ENCODE measurements at places on chromosomes 5 and 9.

DNA sequence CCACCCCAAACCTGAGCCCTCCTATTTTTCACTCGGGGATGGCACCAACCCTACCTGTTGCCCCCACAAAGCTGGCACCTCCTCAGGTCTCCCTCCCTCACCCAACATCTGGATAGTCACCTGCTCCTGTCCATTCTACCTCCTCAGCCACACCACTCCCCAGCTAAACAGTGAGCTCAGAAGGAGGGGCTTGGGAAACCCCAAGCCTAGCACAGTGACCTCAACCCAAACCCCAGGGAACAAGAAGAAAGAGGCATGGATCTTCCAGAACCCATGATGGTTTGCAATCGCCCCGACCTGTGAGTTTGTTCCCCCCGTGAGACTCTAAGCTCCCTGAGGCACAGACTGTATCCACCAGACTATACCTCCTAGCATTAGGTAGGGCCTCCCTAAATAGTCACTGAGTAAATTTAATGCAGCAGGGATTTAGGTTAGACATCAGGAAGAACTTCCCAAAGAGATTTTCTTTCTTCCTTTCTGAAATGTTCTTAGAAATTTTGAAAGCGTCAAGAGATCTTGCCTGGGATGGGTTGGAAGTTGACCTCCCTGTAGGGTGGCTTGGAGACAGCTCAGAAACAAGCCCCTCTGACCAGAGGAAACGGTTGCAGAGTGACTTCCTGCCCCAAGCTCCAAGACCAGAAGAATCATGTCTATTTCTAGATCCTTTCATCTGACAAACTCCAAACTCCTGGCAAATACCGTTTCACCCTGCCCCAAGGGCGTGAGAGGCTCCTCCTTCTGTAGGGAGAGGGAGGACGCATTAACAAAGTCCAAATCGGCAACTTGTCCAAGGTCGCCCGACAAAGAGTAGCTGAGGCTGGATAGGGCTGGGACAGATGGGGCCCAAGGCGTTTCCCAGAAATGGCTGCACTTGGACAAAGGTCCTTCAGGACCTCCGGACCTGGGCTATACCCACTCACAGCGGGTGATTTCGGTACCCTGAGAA is 4.1 kb downstream of the FIBCD1 start:
- DNase-seq: no peak

GRCh38 chr9:74555565-74555964 is 58.4 kb downstream of the RORB start:
- no peak for DNase-seq

DNA sequence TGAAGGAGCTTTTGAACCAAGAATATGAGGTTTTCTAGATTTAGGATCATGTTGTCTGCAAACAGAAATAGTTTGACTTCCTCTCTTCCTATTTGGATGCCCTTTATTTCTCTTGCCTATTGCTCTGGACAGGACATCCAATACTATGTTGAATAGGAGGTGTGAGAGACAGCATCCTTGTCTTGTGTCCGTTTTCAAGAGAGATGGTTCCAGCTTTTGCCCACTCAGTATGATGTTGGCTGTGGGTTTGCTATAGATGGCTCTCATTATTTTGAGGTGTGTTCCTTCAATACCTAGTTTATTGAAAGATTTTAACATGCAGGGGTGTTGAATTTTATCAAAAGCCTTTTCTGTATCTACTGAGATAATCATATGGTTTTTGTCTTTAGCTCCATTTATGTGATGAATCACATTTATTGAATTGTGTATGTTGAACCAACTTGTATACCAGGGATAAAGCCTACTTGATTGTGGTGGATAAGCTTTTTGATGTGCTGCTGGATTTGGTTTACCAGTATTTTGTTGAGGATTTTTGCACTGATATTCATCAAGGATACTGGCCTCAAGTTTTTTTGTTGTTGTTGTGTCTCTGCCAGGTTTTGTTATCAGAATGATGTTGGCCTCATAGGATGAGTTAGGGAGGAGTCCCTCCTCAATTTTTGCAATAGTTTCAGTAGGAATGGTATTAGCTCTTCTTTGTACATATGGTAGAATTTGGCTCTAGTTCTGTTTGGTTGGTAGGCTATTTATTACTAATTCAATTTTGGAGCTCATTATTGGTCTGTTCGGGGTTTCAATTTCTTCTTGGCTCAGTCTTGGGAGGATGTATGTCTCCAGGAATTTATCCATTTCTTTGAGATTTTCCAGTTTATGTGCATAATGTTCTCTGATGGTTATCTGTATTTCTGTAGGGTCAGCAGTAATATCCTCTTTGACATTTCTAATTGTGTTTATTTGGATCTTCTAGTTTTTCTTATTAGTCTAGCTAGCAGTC is 41.2 kb upstream of the IFNE start:
- DNase-seq: no peak

DNA sequence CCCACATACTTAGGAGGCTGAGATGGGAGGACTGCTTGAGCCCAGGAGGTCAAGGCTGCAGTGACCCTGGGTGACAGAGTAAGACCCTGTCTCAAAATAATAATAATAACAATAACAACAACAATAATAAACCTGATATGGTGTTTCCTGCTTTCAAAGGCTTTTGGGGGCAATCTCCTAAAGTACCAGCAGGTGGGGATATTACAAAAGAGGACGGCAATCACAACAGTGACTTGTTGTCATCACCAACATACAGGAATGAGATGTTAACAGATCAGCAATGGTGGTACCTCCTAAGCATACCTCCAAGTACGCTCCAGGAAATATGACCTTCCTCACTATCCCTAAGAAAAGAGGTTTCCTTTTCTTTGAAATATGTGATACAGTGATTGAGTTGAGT is 91.1 kb upstream of the RNF180 start:
- no peak for DNase-seq

DNA sequence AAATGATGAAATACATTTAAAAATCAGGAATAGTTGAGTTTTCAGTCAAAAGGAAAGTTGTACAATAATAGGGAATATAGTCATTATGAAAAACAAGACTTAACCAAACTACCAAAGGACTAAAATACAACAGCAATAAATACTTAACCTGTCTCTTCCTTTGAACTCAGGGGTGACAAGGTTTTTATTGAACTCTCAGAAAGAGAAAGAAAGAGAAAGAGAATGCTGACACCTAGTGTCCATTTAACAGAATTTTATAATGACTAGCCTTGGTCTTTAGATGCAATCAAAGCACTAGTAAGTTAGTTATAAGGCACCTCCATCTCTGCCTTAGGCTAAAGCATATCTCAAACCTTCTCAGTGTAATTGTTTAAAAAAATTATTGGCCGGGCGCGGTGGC is 47.5 kb downstream of the UIMC1 start:
- DNase-seq: no peak

DNA sequence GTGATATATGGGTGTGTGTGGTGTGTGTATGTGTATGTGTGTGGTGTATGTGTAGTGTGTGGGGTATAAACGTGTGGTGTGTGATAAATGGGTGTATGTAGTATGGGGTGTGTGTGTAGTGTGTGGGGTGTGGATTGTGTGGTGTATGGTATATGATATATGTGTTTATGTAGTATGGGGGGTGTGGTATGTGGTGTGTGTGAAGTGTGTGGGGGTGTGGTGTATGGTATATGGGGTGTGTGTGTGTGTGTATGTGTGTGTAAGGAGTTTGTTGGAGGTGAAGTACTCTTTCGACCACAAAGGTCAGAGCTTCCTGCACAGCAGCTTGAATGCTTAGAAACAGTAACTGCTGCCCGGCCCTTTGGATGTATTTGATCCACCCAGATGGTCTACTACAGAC is 145.2 kb upstream of the IQGAP2 start:
- no peak for DNase-seq

GRCh38 chr9:133905493-133905892 is 86.6 kb downstream of the VAV2 start:
- no peak for DNase-seq

DNA sequence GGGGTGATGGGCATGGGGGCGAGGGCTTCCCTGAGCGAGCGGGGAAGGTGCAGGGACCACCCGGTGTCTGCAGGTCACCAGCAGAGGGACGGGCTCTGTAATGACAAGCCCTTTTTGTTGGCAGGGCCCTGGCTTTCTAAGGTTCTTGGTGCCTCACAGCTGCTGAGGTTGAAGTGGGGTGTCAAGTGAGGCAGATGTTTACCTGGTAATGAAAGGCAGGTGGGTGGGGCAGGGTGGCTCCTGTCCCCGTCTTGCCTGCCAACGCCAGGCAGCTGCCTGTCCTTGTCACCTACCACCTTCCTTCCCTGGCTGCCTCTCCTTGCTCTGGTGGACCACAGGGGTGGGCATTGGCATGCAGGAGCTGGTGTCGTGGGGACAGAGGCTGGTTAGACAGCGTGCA is 41.0 kb upstream of the SEMA4D start:
- no peak for DNase-seq

- no peak for DNase-seq
Measured at GRCh38 chr5:141685591-141685990, 3.6 kb upstream of the ARAP3 start.

- no peak for DNase-seq
Measured at GRCh38 chr5:125228363-125229070, 482.1 kb upstream of the ZNF608 start.

DNA sequence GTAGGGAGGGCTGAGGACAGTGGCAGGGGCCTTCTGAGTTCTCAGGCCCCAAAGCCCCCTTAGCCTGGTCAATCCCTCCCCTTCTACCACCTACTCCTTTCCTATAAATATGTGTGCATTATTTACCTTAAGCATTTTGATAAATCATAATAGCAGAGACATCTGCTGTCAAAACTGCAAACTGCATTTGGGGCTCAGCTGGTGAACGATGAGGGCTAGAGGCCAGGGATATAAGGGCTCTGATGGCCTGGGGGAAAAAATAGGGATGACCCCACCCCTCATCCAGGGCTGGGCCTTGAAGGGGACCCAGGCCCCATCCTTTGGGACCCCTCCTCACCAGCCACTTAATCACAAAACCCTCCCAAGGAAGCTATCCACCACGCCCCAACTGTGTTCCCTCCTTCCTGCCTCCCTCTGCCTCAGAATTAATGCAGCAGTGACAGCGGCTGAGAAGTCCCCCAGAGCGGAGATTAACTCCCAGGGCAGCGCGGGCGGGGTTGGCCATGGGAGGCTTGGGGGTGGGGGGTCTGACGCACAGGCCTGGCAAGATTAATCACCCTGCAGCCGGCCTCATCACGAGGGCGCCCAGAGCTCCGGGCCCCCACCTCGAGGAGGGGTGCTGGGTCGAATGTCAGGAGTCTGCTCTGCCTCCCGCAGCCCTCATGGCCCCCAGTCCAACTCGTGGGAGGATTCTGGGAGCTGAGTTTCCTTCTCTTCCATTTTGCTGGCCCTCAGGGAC is 42.1 kb downstream of the CXXC5 start:
- DNase-seq: no peak

GRCh38 chr5:127958421-127959011 is 125.0 kb upstream of the SLC12A2 start:
- DNase-seq: no peak

GRCh38 chr9:100505564-100506159 is 32.7 kb downstream of the TMEFF1 start:
- DNase-seq: peak; percentile 2

DNA sequence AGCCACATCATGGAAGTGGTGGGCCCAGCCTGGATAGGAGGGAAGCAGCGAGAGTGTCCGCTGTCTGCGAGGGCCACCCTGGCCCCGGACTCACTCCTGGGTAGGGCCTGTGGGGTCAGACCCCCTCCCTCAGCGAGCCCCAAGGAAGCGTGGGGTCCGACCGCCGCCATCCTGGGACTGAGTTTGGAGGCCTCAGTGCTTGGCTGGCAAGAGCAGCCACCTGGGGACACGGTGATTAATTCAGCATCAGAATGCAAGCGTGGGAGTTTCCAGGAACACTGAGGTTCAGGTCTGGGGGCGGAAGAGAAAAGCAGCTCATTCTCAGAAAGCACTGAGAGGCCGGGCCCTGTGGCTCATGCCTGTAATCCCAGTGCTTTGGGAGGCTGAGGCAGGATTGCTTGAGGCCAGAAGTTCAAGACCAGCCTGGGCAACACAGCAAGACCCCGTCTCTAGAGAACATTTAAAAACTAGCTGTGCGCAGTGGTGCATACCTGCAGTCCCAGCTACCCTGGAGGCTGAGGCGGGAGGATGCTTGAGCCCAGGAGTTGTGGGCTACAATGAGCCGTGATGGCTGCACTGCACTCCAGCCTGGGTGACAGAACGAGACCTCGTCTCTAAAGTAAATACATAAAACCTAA is 18.3 kb upstream of the CAMSAP1 start:
- DNase-seq: no peak

- DNase-seq: no peak
Measured at GRCh38 chr9:12069366-12069765, 623.8 kb upstream of the TYRP1 start.

Measured in effector memory CD4-positive, alpha-beta T cell (primary cell).